Esophagus mucosa (tissue), 1 donor: ENCODE measurements at places on chromosomes 2 and 18. TPM values are rescaled to one million over a fixed set of nuclear protein-coding genes. Genes with fewer than 3 reads are reported as not detected.

Gene DPP10
- total RNA-seq = not detected

Gene MBOAT2
- 108 TPM for total RNA-seq

Gene FAM237A
- total RNA-seq = not detected

Gene PDCD1
- total RNA-seq = 0.20 TPM

Gene ECEL1
- not detected for total RNA-seq

Gene KCNE4
- total RNA-seq = 0.12 TPM

Gene C2orf80
- not detected for total RNA-seq
